ENCODE measurements at places on chromosomes 7 and 10.

GRCh38 chr7:101106386-101106785 is 20.5 kb upstream of the SERPINE1 start:
- ATAC-seq = no peak

GRCh38 chr10:86968271-86968993 is at the start of gene ADIRF:
Gene ADIRF, plus strand, starts transcription at chr10:86968482. Its CDS starts 63 bp downstream, at chr10:86968545.
- no peak for ATAC-seq

DNA sequence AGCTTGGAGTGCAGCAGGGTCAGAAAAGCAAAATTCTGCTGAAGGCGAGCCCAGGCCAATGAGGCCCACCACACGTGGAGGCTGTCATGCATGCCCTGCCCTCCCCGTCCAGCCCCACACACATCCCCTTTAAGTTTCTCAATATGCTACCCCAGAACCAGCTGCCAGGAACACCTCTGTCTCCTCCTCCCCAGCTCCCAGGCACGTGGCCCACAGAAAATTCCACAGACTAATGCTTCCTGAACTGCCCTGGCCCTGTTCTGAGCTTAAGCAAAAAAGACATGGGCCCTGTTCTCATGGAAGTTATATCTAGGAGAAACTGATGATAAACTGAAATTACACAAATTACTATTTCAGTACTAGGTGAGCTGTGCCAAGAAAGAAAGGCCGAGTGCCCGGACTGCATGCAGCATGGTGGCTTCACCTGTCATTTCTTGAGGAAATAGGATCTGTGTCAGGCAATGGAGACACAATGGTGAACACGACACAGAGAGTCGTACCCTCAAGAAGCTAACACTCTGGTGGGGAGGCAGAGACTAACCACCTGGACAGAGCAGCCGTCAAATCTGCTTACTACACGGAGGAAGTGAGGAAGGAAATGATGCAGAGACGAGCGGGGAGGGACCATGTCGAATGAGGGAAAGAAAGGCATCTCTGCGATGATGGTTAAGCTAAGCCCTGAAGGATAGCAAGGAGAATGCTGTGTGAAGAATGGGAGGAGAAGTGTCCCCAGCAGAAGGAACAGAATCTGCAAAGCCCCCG is 44.5 kb downstream of the PODXL start:
- ATAC-seq = no peak

DNA sequence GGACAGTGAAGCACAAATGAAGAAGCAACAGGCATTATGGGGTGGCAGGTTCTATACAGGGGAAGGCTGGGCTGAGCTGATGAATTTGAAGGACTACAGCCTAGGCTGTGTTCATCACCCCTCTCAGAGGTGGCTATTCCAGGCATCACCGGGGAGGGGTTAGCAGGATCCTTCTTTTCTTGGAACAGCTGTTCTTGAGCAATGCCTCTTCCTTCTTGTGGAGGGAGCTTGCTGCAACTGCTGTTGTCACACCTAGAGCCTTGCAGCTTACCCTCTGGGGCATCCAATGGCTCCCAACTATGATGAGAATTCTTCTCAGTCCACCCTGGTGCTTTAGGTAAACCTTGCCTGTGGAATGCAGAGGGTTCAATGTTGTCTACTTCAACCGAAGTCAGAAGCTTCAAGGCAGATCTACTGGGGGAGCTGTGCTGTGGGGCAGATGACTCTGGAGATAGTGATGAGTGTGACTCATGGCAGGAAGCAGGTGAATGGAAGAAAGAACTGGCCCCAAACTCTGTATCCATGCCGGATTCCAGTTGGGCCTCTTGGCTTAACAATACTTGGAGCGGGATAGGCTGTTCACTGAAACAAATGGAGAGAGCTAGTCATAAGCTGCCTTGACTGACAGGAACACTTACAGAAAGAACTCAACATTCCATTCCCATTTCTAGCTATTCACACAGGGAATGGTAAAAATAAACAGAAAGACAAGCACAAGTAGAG is 21.5 kb upstream of the PPP3CB start:
- ATAC-seq = peak; percentile 62

- ATAC-seq = no peak
These were observed 75.8 kb downstream of the CALN1 start for GRCh38 chr7:72336382-72336631.

DNA sequence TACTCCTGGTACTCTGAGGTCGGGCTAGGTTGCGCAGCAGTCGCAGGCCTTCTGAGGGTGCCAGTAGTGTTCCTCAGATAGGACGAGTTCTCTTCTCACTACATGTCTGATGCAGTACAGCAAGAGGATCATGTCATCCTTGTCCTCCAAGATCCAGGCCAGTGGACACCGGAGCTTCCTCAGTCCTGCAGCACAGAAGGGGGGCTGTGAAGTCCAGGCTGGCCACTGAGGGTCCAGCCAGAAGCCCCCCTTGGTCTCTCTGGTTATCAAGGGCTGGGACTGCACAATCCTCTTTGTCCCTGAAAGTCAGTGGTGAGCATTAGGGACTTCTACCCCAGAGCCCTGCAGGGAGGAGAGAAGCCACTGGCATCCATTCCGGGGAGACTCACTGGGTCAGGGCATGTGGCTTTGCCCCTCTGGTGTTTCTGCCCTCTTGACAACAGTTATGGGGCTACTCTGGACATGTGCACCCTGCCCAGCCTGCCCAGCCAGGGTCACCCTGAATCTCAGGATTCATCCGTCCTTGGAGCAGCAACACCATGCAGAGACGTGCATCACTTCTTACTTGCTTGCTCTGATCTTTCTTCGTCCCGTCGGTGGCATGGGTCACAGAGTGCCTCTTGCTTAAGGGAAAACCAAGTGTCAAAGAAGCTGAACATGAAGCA is 125.7 kb downstream of the ADCY1 start:
- ATAC-seq = no peak

DNA sequence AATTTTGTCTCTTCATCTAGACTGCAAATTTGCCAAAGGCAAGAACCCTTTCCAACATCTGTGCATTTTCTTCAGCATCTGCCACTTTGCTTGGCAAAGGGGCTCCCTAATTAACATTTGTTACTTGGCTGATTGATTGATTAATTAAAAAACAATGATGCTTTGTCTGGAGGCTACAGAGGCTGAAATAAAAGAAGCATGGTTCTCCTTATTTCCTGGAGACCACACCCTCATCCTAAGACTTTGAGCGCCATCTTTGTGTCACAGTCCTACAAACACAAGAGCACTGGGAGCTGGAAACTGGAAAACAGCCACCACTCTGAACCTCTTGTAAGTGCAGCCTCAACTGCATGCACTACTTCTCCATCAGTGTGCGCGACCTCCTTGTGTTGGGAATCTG is 189.2 kb downstream of the C7orf25 start:
- ATAC-seq = no peak

DNA sequence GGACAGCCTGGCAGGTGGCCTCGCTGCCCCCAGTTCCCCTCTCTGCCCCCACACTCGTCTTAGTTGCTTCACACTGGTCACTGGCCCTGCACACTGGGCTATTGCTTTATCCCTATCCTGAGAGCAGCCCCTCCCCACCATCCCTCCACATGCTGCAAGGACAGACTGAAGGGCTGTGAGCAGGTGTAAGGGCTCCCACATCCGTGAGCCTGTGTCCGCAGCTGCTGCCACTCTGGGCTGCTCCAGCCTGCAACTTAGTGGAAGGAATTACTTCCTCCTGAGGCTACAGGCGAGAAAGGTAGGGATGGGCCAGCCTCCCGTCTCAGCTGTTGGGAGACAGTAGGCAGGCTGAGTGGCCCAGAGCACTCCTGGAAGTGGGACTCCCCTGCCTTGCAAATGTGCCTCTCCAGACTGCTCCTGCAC is 3.8 kb downstream of the RARRES2 start:
- ATAC-seq = no peak

- no peak for ATAC-seq
These were observed 227.4 kb downstream of the GRID1 start for GRCh38 chr10:86139066-86139657.

- no peak for ATAC-seq
These were observed 98.3 kb downstream of the TRRAP start for GRCh38 chr7:98976396-98977185.

- peak; percentile 87 for ATAC-seq
These were observed 57.5 kb downstream of the COL17A1 start for GRCh38 chr10:104028146-104028545.

DNA sequence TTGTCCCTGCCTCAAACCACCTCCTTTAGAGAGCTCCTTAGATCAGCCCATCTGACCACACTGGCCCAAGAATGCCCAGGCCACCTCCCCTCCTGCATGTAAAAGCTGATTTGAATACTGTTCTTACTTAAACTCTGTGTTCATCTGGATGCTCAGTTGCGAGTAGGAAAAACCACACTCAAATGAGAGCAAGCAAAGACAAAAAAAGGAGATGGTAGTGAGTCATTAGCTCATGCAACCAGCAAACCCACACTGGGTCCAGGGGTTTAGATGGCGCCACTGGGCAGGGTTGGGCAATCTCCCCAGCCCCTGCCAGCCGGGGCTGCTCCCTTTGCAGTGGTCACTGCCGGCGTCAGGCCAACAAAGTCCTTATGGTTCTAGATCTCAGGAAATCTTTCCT is 32.7 kb downstream of the TSPAN15 start:
- no peak for ATAC-seq

DNA sequence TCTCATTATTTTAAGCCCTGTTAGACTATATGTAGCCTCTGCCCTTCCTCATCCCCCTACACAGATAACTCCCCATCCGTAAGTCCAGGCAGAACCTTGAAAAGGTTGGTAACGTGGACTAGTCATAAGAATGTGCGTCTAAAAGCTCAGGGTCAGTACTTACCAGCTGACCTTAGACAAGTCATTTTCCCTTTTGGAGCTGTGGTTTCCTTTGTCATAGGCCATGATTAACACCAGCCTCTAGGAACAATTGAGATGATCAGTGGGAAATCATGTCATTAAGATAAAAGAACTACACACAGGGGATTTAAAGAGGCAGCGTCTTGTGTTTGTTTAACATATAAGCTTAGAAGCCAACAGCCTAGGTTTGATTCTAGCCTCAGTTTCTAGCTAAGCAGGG is 6.9 kb upstream of the UNC5B start:
- ATAC-seq = no peak

GRCh38 chr7:45590679-45591057 is 16.5 kb downstream of the ADCY1 start:
- no peak for ATAC-seq

DNA sequence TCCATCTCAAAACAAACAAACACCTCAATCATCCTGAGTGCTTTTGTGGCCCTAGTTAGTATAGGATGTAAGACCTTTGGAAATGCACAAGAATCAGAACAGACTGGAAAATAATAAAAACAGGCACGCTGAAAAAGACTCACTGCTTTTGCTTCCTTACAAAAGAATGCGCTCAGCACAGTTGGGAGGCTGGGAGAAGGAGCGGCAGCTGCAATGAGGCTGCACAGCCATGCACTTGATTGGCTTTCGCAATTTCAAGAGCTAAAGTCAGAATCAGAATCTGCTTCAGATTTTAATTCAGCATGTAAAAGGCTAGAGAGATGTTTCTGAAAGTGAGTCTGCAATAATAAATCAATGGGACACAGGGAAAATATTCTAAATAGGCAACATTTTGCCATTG is 97.2 kb downstream of the FRMD4A start:
- ATAC-seq = no peak

GRCh38 chr10:11563936-11564335 is 47.5 kb downstream of the USP6NL start:
- no peak for ATAC-seq

DNA sequence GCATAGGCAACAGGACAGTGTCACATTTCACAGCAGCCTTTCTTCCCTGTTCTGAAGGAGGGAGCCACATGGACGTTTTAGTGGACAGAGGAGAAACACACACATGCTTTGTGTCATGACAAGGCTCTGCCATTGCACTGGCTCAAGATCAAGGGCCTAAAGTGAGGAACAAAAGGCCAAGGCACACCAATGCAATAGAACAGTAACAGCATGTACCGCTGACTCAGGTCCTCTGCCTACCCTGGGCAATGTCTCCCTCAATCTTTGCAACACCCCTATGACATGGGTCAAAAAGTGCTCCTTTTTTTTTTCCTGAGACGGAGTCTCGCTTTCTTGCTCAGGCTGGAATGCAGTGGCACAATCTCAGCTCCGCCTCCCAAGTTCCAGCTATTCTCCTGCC is 57.8 kb upstream of the SDK1 start:
- ATAC-seq = no peak

DNA sequence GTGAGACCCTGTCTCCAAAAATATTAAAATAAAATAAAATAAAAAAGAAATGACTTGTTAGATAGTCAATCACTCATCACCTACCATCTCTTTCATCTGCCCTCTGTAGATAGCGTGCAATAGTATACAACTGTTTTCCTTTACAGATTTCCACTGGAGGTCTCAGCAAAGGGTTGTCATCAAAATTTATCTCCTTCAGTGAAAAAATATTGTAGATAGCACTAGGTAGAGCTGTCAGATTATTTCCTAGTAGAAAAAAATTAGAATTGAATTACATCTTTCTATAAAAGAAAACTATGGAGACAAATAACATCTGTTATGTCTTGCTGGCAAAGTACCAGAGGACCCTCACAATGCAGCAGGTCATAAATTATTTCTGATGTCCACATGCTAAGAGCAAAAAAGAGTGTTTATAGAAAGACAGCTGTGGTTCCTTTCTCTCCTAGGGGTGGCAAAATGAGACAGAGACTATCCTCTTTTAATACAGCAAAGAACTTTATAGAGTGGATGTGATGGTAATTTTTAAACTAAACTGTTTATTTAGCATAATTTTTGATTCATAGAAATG is 16.3 kb upstream of the CYP51A1 start:
- ATAC-seq = no peak

GRCh38 chr7:2504889-2505375 is 14.6 kb upstream of the LFNG start:
- ATAC-seq = no peak

GRCh38 chr10:7826971-7827370 is 8.7 kb downstream of the TAF3 start:
- peak; percentile 100 for ATAC-seq

DNA sequence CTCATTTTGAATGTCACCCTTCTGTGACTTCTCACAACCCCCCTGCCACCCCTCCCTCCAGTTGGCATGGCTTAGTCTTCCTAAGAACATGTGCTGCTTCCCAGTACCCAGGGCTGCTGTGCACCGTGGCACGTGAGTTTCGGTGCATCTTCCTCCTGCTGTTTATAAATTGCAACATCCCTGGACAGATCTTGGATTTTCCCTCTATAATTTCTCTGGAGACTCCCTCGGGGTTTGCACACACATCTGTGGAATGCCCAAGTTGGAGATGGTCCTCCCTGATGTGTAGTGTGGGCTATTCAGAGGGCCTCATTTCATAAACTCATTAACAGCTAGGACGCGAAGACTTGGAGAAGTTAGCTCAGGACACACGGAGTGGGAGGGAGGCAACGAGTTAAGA is 52.9 kb downstream of the IKZF1 start:
- ATAC-seq = no peak

DNA sequence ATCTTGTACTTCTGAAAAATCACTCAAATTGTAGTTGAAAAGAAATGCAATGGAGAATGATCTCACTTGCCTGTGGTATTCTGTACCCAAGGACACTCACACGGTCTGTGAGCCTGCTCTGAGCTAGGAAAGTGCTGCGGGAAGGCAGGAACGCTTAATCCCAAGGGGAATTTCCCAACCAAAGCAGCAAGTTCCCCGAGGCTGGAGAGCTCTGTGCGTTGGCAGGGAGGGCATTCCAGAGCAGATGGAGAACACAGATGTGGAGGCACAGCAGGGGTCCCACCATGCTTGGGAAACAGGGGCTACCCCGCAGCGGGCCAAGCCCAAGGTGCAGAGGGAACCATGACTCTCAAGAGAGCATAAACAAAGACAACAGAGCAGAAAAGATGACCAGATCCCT is 13.6 kb downstream of the SVIL start:
- no peak for ATAC-seq

- no peak for ATAC-seq
These were observed 10.0 kb upstream of the INPP5F start for GRCh38 chr10:119715628-119716505.
